ENCODE measurements at places on chromosomes 1 and 21. TPM values are rescaled to one million over a fixed set of nuclear protein-coding genes. Genes with fewer than 3 reads are reported as not detected.

C1orf21 gene
- total RNA-seq = 167 TPM

MAGI3 gene
- 23.0 TPM for total RNA-seq

OXCT2 gene
- total RNA-seq = 1.5 TPM

TAS1R1 gene
- not detected for total RNA-seq

RBM11 gene
- 0.58 TPM for total RNA-seq

SPRR1A gene
- not detected for total RNA-seq

RNF186 gene
- not detected for total RNA-seq

KIF17 gene
- total RNA-seq = 3.5 TPM

Measured in gastroesophageal sphincter (tissue), 4 donors.